RPMI7951 (cell line): ENCODE measurements at places on chromosomes 2 and 18. TPM values are rescaled to one million over a fixed set of nuclear protein-coding genes. Genes with fewer than 3 reads are reported as not detected.

DNA sequence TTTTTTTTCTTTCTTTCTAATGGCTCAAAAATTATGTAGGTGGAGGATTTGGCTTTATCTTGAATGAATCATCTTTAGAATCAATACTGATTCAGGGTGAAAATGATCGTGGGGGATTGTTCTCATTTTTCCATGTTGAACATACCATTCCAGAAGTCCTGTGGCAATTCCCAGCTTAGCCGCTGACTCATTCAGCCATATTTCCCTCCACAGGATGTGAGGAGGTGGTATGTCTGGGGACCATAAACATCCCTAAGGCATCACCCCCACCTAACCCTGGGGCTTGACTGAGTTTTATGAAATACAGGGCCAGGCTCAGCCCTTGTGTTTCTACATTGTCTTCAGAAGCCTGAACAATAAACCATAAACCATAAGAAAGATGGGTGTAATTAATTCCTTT, 92.7 kb upstream of the FN1 start:
- peak; percentile 97 for DNase-seq

The C2orf80 gene
- not detected in 2 replicates for total RNA-seq

The PLEKHH2 gene
- 0.59 and 0.72 TPM in 2 replicates for total RNA-seq

- no peak for DNase-seq
Observed at GRCh38 chr2:57543211-57543610, 503.4 kb upstream of the VRK2 start.

The ERBB4 gene
- total RNA-seq, result not detected in 2 replicates

The CD28 gene
- not detected in 2 replicates for total RNA-seq

- DNase-seq, result peak; percentile 16
Observed at GRCh38 chr18:79644006-79644665, 35.5 kb upstream of the CTDP1 start.

The AQP12B gene
- total RNA-seq, result not detected in 2 replicates

The SULT1C4 gene
- total RNA-seq, result not detected in 2 replicates

- DNase-seq, result peak; percentile 32
Observed at GRCh38 chr2:66435549-66435875, 587 bp downstream of the MEIS1 start.

DNA sequence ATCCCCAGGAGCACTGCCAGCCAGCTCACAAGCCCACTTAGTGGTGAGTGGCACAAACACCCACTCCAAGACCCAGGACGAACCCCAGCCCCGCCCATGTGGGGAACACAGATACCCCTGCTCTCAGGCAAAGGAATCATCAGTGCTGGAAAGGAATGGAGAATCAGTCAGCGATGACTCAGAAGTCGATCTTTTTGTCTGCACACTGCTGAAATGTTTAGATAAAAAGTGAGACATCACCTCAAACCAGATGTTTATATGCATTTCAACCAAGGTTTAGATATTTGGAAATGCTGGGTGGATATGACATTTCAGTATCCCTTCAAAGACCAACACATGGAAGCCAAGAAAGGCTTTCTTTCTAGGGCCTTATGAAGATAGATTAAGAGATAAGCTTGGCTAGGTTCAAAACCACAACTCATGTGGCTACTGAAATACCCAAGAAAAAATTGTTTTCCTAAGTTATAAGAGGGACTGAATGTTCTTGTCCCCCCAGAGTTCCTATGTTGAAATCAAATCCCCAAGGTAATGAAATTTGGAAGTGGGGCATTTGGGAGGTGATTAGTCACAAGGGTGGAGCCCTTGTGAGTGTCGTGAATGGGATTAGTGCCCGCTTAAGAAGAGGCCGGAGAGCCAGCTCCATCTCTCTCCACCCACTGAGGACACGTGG, 43.7 kb downstream of the POU3F3 start:
- peak; percentile 51 for DNase-seq

GRCh38 chr18:55228707-55229106, 269.4 kb upstream of the CCDC68 start:
- no peak for DNase-seq

- DNase-seq, result peak; percentile 11
Observed at GRCh38 chr2:223264541-223265193, 212.7 kb downstream of the KCNE4 start.

- peak; percentile 29 for DNase-seq
Observed at GRCh38 chr2:460861-461260, 173.0 kb upstream of the ALKAL2 start.
